ENCODE measurements at places on chromosomes 5 and 9.

DNA sequence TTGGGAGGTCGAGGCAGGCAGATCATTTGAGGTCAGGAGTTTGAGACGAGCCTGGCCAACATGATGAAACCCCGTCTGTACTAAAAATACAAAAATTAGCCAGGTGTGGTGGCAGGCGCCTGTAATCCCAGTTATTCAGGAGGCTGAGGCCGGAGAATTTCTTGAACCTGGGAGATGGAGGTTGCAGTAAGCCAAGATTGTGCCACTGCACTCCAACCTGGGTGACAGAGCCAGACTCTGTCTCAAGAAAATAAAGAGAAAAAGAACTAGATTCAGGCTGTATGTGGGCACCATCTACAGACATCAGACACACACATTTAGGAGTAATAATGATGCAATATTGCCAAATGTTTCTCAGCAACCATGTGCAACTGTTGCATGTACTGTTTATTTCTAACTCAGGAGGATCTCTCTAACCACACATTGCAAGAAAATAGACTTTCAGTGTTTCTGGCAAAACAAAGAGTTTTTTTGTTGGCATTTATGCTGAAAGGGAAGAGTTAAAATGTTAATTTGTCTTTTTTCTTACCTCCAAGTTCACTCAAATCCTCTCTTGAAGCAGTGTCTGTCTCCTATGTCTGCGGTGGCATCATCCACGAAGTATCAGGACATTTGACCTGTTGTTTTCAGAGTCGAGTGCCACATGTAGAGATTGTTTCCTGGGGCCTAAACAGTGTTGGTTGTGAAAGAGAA, 5.1 kb upstream of the ORM1 start:
- DNase-seq: no peak

DNA sequence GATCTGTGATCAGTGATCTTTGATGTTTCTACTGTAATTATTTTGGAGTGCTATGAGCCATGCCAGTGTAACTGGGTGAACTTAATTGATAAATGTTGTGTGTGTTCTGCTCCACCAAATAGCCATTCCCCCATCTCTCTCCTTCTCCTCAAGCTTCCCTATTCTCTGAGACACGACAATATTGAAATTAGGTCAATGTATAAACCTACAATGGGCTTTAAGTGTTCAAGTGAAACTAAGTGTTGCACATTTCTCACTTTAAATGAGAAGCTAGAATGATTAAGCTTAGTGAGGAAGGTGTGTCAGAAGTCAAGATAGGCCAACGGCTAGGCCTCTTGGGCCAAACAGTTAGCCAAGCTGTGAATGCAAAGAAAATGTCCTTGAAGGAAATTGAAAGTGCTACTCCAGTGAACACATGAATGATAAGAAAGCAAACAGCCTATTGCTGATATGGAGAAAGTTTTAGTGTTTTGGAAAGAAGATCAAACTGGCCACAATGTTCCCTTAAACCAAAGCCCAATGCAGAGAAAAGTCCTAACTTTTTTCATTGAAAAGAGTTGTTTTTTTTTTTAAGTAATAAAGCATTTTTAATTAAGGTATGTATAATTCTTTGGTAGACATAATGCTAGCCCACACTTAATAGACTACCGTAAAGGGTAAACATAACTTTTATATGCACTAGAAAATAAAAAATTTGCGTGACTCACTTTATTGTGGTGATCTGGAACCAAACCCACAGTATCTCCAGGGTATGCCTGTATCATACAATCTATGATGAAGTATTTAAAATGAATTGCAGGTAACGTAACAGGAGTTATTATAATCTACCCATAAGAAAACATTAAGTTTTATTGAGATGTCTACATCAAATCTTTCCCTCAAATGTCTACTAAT, 42.5 kb upstream of the ALDH1A1 start:
- no peak for DNase-seq

DNA sequence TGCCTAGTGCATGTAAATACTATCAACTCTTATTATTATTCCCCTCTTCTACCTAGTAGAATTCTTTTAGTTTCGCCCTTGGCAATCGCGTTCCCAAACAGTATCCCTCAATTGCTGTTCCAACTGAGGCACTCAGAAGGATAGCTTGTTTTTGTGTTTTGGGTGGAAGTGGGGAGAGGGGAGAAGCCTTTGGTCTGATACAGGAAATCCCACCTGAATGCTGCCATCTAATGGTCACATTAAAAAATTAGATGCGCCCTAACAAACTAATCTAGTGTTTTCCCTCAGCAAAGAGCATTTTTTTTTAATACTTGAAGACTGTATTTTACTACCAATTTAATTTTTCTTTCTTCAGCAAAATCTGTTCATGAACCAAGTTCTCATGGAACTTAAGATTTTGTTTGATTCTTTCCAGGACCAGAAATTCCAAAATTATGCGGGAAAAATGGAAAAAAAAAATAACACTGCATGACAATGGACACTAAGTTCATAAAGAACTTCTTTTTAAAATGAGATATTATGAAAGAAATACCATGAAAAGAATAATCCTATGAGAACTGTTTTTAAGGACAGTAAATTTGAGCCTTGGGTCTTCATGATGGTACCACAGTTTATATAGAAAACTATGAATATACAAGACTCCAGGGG, 22.2 kb upstream of the GLDC start:
- peak; percentile 50 for DNase-seq

DNA sequence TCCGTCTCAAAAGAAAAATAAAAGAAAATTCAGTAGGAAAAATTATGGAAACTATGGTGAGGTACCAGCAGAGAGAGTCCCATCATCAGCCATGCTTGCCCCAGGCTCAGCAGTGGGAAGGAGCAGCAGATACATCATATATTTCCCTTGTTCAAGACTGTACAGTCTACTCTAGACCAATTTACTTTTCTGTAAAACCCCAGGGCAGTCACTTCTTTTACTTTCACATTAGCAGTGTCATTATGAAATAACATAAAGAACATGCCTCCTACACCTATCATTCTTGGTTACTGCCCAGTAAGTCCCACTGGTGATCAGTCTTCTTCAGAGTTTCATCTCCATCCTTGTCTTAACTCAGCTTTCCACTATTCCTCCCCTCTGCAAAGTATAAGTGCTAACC, 1145.0 kb downstream of the MAT2B start:
- DNase-seq: no peak

DNA sequence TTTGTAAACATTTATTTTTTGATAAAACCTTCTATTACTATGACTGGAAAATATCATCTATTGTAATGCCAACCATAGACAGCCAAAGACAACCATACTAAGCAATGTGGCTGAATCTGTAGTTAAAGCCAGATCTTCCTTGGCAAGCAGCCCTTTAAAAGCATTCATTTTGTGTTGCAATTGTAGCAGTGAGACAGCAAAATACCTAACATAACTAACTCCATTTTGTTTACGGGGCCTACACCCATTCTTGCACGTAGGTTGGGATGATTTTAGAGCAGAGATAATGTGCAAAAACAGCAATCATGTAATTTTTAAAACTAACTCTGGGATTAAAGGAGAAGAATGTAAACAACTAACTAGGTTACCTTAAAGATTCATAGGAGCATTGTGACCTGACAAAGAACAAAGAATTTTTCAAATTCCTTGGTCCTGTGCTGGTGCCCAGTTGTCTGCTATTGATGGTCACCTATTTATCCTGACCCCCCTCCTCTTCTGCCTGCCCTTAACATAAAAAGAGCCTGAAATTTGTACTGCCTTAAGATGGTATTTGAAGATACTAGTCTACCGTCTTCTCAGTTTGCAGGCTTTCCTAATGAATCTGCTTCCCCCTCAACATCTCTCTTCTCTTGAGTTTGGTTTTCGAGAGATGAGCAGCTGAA, 10.6 kb downstream of the IFNA1 start:
- no peak for DNase-seq

- DNase-seq: peak; percentile 22
Observed at GRCh38 chr9:95381221-95381620, 63.7 kb upstream of the FANCC start.

DNA sequence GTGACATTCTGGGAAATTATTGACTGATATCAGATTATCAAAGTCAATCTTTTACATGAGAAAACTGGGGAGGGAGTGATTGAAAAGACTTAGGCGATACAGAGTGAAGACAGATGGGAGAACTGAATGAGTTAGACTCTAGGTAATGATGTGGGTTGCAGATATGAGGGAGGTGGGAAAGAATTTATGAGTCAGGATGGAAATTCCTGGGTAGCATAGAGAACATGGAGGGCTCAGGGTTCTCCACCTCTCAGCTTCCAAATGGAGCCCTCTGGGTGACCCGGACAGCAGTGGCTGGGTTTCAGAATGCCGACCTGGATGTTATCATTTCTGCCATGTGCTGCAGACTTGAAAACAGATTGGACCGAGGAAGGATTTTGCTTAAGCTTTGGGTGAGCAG, 75.4 kb upstream of the SHB start:
- DNase-seq: peak; percentile 66

DNA sequence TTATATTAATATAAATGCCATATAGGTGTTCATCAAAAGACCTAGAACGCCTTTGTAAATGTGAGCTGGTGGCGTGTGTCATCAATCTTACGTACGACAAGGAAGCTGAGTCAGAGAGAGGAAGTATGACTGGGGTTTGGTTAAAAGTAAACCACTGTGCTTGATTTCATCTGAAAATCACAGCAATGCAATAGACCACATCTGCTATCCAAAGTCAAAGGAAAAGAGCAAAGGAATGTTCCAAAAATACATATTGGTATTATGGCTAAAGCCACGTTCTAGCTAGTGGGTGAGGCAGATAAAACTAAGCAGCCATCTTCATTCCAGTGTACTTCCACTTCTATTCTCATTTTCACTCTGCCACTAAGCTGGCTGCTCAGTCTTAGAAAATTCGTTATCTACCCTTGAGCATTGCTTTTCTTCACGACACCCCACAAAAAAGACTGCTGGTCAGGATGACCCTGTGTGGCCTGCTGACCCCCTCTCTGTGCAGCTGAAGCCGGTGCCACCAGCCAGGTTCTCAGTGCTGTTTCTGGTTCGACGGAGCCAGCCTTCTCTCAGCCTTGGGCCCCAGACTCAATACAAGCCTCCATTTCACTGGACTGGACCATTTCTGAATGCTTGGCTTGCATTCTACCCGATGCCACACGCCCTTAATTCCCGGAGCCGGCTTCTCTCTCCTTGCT, 23.8 kb downstream of the SHC3 start:
- DNase-seq: peak; percentile 94

GRCh38 chr5:63125862-63126261, 547.2 kb downstream of the LRRC70 start:
- DNase-seq: peak; percentile 73

- DNase-seq: no peak
Observed at GRCh38 chr9:21856301-21857094, 54.1 kb downstream of the MTAP start.

DNA sequence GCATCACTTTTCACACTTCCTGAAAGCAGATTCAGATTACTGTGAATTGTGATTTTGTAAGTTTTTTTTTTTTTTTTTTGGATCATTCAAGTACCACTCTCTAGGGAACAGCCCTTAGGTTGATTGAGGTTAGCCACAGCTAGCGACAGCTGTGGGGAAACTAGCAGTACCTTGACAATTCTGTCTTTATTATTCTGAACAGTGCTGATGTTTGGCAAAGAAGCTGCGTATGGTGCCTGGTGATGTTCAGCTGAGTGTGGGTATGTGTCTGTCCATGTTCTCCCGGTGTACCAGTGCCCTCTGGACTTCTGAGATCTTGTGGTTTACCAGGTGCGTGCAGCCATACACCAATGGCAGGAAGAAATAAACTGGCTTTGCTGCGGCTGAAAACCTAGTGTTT, 117.3 kb upstream of the PLPPR1 start:
- no peak for DNase-seq

GRCh38 chr5:171966270-171966669, 40.2 kb downstream of the FBXW11 start:
- DNase-seq: no peak

DNA sequence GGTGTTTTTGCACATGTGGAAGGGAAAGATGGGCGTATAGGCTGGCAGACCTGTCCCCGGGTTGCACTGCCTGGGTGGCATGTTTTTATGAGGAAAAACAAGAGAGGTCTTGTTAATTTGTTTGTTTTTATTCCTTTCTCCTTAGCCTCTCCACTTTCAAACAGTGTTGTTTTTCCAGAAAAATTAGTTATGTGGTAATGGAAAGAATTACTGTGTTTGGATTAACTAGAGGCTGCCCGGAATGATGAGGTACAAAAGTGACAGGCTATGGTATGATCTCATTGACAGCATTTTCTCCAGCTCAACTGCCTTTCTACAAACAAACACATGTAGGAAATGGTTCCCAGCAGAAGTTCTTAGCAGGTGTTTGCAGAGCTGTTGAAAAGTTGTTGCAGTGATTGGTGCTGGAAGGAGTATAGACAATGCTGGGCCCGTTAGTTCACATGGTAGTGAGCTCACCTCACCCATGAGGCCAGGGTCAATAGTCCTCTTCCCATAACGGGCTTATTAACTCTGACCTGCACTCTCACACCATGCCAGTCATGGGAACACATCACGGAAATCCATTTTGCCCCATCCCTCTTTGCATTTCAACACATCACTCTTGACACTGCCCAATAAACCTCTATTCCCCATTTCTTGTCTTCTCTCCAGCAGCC, 111.3 kb upstream of the SAP30L start:
- DNase-seq: no peak

- peak; percentile 95 for DNase-seq
Observed at GRCh38 chr5:71932655-71933338, 174.5 kb upstream of the MAP1B start.

- DNase-seq: no peak
Observed at GRCh38 chr5:1465966-1466471, 20.8 kb upstream of the SLC6A3 start.

GRCh38 chr9:72769546-72769945, 183.3 kb downstream of the ALDH1A1 start:
- no peak for DNase-seq

DNA sequence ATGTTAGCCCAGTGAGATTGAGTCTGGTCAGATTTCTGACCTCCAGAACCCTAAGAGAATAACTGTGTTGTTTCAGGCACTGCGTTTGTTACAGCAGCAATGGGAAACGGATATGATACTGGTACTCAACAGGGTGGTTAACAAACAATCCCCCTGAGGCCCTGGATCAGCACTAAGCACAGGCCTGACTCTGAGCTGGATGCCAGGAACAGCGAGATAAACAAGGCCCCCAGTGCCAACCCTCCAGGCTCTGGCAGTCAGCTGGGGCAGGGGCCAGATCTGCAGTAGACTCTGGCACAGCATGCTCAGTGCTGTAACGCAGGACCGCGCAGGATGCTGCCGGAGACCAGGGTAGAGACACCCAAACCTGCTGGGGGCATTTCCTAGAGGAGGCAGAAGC, 22.1 kb downstream of the CPLX2 start:
- no peak for DNase-seq

- no peak for DNase-seq
Observed at GRCh38 chr5:10874541-10874940, 113.5 kb upstream of the DAP start.
